GM18507 (cell line): ENCODE measurements at places on chromosomes 5 and 9.

DNA sequence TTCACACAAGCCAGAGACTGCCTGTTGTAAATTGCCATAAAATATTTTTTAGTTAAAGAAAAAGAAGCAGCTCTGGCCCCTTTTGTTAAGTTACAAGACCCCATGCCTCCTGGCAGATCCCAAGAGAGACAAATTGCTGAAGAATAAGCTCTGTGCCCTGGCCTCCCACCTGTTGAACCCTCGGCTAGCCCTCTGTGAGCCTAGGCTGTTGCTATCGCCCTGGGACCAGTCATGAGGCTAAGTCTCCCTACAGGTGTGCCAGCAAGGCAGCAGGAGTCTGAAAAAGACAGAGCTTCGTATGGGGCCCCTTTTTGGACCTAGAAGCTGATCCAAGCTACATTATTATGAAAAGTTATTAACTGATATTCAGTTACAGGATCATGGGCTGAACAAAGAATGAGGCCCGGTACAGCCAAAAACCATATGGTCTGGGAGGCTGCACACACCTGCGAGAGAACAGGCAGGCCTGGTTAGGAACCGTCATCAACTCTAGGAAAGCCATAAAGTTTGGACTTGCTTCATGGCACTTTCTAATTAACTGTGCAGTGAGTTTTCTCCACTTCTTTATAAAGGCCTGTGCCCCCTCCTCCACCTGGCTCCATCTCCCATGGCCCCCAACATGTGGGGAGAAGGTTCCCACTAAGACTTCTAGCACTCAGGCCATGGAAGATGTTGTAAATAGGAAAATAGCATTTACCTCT is 384.7 kb downstream of the ENC1 start:
- no peak for DNase-seq

- DNase-seq = no peak
Observed at GRCh38 chr5:148483750-148484149, 100.0 kb downstream of the FBXO38 start.

DNA sequence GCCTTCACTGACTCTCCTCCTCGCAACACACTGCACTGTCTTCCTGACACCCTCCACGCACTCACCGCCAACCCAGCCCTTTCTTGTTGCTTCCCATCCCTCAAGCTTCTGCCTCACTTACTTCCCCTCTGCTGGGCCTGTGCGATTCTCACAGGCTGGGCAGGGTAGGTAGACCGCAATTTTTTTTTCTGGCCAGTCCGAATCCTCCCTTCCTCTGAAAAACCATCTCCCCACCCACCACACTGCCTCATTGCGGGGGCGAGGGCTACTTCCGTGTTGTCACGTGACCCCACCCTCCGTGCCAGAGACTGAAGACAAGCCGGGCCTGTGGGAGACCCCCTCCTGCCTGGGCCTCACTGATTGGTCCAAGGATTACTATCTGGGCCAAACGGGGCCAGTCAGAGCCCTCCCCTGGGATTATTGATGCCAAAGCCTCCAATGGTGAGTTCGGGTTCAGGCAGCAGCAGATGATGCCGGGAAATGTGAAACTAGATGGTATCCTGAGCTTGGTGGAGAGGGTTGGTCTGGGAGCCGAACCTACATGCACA is 73.1 kb downstream of the STK10 start:
- peak; percentile 82 for DNase-seq

DNA sequence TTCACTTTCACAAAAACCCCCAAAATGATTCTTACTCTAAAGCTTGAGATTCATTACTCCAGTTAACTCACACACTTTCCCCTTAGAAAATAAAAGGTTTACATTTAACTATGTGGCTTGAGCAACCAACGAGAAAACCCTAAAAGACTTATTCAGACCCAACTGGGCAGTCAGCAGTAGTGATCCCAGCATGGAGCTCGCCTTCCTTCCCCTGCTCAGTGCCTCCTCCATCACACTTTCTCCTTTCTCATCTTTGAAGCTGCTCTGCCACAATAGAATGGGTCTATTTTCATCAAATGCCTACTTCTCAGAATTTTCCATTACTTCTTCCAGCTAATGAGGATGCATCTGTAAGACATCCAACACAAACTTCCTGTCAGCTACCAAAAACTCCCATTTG is 29.1 kb downstream of the RORB start:
- DNase-seq = no peak

DNA sequence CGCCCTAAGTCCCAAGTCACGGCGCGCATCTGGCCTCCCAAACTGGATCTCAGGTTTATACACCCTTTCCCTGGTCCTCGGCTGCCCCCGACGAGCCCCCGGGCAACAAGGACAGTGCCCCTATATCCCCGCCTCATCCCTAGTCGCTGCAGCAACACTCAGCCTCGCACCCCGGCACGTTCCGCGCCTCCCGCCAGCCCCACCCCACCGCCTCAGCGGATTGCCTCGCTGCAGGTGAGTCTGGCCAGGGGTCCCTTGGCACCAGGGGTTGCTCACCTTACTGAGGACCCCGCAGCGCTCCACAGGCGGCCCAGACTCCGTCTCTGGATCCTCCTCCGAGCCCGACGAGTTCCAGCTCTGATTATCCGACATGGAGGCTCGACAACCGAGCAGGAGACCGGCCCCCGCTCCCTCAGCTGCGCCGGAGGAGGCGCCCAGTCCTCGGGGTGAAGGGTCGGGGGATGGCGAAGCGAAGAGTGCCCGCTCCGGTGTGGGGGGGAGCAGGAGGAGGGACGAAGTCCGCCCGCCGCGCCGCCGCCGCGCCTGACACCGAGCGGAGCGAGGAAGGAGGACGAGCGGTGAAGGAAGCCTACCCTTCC is 494 bp downstream of the CERT1 start:
- no peak for DNase-seq

GRCh38 chr9:137688725-137689124 is 69.9 kb downstream of the EHMT1 start:
- no peak for DNase-seq

DNA sequence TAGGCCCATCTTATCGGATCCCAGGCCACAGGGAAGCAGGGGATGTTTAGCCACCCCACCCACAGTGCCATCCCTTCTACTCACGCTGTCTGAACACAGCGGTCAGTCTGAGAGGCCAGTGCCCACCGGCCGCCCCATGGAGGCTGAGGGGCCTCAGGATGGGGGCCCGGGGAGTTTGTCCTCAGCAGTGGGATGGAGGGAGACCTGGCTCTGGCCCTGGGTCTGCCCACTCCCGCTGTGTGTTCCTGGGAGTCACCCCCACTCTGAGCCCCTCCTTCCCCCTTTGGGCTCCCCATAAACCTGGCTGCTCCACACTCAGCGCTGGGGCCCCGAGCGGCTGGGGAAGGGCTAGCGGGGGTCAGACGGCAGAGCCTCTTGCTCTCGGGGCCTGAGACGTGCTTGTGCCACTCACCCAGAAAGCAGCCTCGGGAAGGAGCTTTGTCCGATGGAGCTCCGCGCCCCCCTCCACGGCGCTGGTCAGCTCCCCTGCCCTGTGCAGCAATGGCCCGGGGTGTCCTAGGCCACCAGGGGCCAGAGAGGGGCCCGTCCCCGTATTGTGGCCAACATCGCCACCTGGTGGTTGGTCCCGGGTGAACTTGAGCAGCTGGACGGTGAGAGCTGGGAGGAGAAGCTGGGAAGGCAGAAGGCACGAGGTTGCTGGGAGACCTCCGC is 10.9 kb upstream of the LAMC3 start:
- DNase-seq = peak; percentile 51

DNA sequence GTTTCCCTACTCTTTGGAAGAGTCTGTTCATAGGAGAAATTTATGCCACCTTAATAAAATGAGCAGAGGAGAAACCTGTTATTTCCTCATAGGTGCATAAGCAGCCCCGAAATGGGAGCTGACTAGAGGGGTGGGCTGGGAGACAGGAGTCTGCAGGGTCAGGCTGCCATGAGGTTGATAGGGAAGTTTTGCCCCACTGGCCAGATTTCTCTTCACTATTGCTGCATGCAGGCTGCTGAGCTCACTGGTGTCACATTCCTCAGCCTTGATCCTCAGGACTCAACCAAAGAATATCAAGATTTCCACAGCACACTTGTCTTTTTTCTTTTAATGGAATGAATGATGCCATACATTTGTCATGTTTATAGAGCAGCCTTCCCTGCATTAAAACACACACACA is 60.7 kb downstream of the BHMT start:
- no peak for DNase-seq

DNA sequence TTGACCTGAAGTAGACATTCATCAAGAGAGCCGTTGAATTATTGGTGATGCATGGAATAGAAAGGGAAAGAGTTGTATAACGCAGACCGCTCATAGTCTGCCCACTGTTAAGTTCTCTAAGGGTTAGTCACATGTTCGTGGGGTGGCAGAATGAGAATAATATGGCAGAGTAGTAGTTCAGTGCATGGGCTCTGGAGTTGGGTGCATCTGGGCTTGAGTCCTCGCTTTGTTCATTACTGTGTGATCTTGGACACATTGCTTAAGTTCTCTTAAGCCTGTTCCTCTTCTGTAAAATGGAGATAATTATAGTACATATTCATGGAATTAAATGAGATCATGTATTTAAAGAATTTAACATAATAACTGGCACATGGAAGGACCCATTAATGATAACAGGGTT is 23.6 kb downstream of the TNPO1 start:
- no peak for DNase-seq

DNA sequence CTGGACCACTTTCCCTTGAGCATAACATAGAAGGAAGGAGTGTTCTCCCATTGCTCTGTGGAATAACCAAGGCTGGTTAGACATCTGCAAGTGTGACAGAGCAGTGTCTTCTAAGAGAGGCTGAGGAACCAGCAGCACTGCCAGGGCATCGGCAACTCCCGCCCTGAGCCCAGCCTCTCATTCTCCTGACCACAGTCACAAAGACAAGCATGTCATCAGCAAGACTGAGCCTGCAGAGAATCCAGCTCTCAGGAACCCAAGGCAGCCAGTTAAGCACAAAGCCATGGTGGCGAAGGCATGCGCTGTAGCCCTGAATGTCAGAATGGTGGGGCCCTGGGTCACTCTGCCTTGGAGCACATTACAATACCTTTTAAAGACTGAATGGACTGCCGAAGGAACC is 253.9 kb downstream of the AGTPBP1 start:
- no peak for DNase-seq

- no peak for DNase-seq
Observed at GRCh38 chr5:119961993-119962392, 332.6 kb downstream of the FAM170A start.

DNA sequence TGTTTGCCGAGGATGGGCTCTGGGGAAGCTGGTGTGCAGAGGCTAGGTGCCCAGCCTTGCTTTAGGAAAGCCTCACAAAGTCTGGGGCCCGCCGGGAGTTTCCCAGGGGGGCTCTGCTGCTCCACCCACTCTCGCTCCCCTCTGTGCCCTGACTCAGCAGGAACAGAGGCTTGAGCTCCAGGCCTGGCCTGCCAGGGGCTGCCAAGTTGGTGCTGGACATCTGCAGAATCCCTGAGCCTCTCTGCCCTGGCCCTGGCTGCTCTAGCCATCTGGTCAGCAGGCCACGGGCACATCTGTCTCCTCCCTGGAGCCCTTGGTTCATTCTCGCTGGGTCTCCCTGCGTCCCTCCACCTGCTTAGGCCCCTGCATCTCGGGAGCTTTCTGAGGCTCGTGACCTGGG is 647 bp upstream of the ADAMTSL2 start:
- no peak for DNase-seq

GRCh38 chr5:153429761-153430380 is 60.6 kb upstream of the GRIA1 start:
- DNase-seq = no peak

DNA sequence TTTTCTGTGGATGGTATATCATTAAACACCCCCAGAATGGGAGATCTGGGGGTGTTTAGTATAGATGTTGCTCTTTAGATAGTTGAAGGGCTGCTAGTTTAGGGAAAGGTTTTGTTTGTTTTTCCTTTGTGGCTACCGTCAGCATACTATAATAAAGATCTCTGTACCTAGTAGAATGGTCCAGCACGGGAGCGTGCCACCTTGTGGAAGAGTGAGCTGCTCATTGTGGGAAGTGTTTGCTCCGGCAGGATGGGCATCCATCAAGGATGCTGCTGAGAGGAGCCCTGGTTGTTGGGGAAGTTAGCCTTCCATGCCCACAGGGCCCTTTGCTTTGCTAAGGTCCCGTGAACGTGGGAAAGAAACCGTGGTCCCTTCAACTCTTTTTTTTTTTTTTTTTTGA is 113.1 kb downstream of the LIFR start:
- no peak for DNase-seq

DNA sequence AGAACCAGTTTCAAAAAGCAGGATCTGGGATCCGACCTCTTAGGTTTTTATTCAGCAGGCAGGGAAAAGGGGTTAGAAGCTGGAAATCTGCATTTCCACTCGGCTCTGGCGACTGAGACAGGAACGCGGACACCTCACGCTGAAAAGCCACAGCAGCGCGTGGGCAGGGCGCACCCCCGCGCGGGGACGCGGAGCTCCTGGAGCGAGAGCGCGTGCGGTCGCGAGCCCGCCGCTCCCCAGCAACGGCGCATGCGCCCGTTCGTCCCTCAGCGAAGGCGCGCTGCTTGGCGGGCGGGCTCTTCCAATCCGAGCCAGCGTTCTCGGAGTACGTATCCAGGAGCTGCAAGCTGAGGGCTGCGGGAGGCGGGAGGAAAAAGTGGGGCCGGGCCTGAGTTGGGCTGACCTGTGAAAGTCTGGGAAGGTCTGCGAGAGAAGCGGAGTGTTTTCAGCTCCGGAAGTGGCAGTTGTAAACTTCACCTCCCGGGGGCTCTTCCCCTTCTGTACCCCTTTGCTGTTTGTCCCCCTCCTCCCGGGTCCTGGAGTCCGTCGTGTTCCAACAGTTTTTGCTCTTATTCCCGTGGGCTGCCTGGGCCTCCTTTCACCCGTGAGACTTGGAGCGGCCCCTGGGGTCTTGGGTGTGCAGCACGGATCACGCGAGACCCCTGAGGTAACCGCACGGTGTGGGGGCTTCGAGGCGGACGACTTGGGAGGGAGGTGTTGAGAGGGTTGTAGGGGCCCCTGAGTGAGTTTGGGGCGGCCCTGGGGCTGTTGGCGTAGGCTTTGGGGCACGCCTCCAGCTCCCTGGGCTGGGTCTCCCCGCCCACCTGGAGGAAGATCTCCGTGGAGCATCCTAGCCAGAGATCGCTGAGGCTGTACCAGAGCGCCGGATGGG is at the start of gene CCDC171:
Gene CCDC171, plus strand, starts transcription at position 408 of the 892 bp plus-strand sequence. CDS start 11,046 bp downstream, outside the sequence.
- DNase-seq = peak; percentile 97

- DNase-seq = no peak
Observed at GRCh38 chr5:64330728-64331231, 165.1 kb downstream of the RNF180 start.

GRCh38 chr5:87729781-87730180 is 317.1 kb upstream of the CCNH start:
- no peak for DNase-seq

DNA sequence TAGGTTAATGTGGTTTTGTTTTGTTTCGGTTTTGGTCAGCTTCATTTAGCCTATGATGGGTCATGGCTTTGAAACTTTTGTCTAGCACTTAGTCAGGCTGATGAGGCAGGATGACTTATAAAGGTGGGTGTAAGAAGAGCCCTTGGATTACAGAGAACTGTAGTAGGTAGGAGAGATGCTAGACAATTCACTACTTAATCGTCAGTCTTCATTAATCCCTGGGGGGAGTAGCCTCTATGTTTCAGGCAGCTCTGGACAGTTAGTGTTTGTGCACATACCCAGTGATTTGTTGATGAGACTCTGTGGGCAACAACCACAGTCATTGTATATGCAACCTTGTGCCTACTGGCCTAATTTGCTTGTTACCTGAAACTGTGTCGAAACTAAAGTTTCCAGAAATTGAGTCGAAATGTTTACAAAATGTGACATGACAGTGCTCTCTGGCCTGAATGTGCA is 113.3 kb downstream of the MTREX start:
- DNase-seq = no peak
